GM12891 (cell line): ENCODE measurements at places on chromosomes 2 and 18.

DNA sequence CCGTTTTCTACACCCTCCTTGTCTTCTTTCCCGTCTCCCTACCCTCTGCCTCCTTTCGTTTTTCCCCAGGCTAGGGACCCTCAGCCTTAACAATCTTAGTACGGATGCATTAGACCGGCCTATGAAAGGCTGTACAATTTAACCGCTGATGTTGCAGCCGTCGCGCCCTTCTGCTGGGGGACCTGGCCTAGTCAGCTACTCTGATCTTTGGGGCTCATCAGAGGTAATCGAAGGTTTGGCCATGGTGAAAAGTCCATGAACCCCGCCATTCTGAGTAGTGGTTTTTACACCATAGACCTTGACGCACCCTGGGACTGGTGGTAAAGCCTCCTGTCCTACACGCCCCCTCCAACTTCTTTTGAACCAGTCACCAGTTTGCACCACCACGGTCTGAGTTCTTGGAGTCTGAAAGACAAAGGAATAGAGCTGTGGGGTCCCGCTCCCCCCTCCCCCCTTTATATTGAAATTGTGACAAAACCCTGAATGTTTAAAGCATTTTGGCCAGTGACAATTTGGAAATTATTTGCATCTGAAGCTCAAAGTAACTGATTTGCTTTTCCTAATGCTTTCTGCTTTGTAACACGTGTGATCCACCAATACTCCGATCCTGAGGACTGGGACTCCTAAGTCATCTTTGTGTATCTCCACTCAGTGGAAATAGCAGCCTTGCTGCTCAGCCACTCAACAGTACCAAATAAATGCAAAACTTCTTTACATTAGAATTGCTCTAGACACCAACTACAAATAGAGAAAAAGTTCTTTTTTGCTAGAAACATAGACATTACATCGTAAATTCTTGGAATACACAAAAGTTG, 642 bp upstream of the SRSF7 start:
- no peak for DNase-seq

DNA sequence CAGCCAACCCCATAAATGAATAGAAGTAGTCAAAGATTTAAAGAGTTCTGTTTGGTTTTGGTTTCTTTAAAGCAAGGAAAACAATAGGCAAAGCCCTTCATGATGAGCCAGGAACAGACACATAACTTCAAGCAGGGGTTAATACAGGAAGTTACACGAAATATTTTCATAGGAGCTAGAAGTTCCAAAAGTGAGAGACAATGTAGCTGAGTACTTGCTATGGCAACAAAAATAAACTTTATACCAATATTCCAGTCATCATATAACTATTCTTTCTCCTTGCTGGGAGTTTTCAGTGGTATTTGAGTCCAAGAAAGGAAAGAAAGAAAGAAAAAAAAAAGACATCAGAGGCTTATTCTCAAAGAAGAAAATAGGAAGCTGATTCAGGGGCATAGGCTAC, 56.2 kb downstream of the COBLL1 start:
- DNase-seq = no peak

DNA sequence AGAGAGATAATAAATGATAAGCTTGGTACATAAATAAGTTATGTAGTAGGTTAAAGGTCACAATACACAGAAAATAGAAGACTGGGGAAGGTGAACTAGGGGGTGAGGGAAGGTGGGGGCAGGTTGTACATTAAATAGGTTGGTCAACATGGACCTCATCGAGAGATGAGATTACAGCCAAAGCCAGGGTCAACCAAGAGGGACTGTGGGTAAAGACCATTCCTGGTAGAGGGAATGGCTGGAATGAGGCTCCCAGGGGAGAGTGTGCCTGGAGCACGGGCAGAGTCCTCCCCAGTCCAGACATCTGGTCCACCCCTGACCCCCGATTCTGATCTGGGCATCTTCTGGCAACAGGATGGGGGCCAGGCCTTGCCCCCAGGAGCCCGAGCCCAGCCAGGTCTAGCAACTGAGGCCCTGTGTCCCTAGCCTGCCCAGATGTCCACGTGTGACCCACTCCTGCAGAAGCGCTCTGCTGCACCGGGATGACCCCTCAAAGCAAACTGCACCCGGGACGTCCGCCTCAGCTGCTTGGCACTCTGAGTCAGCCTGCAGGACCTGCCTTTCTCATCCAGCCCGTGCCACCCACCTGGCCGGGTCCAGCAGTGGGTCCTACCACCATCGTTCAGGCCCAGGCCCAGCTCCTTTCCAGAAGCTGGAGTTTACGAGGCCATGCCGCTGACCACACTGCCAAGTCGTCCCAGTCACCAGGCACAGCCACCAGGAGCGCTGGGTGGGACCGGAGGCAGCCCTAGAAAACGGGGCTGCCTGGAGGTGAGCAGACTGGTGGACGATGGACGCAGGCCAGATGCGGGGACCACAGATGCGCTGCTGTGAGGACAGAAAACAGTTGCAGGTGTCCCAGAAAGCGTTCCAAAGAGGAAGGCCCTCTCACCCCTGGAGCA, 56.2 kb upstream of the ID2 start:
- no peak for DNase-seq

GRCh38 chr2:85613717-85614515, 2.0 kb upstream of the C2orf68 start:
- DNase-seq = no peak

DNA sequence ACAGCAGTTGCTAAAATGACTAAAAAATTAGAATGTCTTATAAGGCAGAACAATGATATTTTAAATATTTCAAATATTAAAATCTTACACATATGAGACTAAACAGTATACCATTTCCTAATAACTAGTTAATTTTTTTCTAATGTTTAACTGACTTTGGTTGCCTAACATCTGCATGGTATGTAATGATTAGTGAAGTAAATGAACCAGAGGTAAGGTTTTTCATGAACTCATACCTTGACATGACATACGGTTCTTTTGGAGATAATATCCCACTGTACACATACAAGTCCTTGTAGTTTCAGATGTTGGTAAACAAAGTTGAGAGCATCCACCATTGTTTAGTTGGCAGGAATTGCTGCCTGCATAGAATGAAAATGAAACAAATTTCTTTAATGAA, 1360.2 kb downstream of the LRP1B start:
- DNase-seq = no peak
